ENCODE measurements at places on chromosomes 1 and 21.

GRCh38 chr1:43908858-43909257 lies 24.7 kb upstream of the ARTN start:
- DNase-seq = no peak

GRCh38 chr1:159996653-159997052 lies 35.1 kb downstream of the PIGM start:
- no peak for DNase-seq

DNA sequence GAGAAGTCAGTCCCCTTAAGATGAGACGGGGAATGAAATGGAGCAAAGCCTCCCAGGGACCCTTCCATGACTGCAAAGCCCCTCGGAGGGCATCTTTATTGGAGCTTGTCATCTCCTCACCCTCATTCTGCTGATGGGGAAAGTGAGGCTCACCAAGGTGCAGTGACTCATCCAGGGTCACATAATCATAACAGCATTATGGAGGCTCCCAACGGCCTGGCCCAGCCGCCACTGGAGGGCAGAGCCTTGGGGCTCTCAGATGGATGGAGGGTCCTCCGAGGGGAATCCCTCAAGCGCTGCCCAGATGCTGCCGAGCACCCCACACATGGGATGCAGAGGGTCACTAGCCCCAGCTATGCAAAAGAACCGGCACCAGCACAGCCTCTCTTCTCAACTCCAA lies 18.9 kb downstream of the IFFO2 start:
- DNase-seq = no peak

- no peak for DNase-seq
Measured at GRCh38 chr1:94379615-94380014, 38.6 kb upstream of the ABCD3 start.

DNA sequence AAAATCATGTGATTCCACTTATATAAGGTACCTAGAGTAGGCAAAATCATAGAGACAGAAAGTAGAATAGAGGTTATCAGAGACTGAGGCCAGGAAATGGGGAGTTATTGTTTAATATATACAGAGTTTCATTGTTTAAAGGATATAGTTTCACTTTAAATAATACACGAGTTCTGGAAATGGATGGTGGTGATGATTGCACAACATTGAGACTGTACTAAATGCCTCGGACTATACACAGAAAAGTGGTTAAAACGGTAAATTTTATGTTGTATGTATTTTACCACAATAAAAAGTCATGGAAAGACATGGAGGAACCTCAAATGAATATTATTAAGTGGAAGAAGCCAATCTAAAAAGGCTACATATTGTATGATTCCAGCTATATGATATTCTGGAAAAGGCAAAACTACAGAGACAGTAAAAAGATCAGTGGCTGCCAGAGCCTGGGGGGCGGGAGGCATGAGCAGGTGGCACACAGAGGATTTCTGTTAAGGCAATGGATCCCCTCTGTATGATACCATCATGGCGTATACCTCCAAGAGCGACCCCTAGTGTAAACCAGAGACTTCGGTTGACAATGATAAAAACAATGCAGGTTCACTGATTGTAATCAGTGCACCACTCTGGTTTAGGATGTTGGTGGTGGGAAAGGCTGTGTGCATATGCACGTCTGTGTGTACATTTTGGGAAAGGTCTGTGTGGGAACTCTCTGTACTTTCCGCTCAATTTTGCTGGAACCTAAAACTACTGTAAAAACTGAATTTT lies 7.5 kb downstream of the C1orf198 start:
- no peak for DNase-seq

DNA sequence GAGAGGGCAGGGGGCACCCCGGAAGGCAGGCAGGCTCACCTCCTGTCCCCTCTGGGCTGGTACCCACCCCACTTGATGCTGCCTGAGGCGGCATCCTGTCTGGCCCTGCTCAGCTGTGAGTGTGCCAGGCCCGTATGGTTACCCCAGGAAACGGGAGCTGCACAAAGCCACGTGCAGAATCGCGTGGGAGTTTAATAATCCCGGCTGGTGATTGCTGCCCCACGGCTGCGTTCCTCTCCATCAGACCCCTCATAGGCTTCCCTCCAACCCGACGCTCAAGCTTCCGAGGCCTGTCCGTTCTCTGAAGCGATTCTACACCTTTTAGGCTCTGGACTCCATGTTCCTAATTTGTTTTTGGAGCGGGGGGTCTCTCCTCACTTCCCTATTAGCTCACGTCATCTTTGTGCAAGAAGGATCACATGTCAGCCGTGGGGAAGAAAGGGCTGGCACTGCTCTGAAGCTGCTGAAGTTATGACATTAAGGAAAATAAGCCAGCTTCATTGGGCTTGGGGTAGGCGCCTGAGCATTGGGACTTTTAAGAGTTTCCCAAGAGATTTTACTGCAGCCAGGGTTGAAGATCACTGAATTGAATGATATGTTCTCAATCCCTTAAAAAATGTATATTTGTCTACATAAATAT lies 1.1 kb upstream of the B3GALT5 start:
- DNase-seq = no peak

DNA sequence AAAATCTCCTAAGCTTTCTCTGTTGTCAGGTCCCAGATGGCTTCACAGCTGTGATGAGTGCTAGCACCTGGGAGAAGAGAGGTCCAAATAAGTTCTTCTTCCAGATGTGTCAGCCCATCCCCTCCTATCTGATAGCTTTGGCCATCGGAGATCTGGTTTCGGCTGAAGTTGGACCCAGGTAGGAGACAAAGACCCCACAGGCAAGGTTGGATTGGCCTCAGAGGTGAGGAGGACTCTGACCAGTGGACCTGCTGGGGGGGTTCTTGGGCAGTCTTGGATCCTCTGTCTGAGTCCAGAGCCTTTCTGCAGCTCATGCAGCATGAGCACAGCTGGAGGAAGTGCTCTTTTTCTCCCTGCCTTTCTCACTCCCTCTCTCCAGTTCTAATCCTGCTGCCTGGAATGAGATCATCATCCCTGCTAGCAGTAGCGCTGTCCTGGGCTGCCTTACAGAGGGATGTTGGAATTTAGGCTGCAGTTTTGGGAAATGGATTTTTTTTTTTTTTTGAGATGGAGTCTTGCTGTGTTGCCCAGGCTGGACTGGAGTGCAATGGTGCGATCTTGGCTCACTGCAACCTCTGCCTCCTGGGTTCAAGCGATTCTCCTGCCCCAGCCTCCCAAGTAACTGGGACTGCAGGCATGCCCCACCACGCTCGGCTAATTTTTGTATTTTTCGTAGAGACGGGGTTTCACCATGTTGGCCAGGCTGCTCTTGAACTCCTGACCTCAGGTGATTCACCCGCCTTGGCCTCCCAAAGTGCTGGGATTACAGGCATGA lies 7.1 kb downstream of the RNPEP start:
- DNase-seq = no peak

GRCh38 chr1:204505674-204506200 lies 10.5 kb upstream of the MDM4 start:
- DNase-seq = no peak

GRCh38 chr1:18199462-18199861 lies 91.9 kb downstream of the IGSF21 start:
- no peak for DNase-seq

GRCh38 chr1:32180186-32181060 lies 948 bp downstream of the TXLNA start:
- DNase-seq = peak; percentile 56

All from nephron progenitor cell (in vitro differentiated cells).